ENCODE measurements at places on chromosomes 7 and 10.

- no peak for DNase-seq
Observed at GRCh38 chr10:28276384-28276783, 26.5 kb downstream of the MPP7 start.

DNA sequence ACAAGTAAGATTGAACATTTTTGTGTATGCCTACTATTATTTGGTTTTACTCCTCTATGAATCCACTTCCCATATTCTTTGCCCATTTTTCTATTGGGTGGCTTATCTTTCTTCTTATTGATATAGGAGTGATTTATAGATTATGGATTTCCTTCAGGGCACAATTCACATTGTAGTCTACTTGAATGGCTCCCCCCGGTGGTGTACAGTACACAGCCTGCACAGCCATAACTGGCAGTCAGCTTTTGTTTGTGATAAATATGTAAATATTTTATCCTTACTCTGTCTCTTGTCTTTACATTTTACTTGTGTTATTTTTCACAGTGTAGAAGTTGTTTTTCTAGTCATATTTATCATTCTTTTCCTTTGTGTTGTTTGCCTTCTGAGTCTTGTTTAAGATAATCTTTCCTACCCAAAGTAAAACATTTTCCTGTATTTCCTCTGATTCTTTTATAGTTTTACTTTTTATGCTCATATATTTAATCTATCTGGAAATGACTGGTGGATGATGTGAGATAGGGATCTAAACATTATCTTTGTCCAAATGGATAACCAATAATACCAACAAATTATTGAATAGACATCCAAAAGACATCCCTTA, 23.9 kb upstream of the CALD1 start:
- DNase-seq = no peak

DNA sequence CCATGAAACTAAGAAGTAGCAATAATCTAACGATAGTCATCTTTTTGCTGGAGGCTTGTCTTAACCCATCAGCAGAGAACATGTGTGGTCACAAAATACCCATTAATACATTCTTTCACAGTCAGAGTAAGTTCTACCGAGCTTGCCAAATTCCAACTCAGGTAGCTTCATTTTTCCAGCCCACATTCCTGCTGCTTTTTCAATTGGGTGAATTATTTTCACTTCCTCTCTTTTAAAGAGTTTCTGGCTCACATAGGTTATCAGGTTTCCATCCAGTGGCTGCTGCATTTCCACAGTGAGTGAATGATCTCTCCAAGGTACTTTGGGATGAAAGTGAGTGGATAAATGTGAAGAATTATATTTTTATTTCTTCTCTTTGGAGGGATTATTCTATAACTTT, 233.1 kb downstream of the SEMA3E start:
- no peak for DNase-seq

DNA sequence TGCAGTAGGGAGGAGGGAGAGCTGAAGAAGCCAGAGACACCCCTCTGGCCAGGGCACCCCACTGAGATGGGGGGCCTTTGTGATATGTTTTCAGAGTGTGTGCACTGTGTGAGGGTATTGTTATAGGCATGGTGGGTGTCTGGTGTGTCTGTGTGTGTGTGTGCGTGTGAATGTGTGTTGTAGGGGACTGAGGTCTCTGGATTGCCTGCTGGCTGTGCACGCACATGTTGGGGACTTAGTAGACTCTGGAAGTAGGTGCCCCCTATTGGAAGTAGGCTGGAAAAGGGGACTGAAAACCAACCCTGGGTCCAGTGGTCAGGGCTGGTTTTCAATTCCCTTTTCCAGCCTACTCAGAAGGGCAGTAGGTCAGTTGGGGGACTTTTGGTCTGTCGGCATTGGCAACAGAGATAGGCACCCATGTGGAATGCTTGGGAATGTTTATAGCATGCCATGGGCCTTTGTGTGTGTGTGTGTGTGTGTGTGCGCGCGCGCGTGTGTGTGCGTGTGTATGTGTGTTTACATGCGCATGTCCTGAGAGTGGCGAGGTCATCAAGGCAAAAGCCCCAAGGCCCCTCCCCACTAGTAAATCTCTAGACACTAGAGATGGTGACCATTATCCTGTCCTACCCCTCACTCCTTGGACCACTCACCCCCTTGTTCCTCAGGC, 78.8 kb downstream of the HIF1AN start:
- DNase-seq = no peak

DNA sequence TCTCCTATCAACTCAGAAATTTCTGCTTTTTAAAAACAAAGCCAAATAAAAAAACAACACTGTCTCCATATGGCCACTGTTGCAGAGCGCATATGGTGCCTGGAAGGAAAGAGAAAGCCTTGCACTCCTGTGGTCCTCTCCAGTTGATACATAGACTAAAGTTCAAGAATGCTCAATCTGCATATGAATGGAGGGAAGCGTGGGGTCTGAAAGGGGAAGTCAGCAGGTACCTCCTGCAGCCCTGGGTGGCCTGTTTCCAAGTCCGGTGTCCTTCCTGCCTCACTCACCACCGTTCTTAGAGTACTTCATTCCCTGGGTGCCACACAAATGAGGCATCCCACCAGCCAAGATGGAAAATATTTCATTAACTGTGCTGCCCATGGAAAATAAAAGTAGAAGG, 138.3 kb upstream of the PALS2 start:
- no peak for DNase-seq

DNA sequence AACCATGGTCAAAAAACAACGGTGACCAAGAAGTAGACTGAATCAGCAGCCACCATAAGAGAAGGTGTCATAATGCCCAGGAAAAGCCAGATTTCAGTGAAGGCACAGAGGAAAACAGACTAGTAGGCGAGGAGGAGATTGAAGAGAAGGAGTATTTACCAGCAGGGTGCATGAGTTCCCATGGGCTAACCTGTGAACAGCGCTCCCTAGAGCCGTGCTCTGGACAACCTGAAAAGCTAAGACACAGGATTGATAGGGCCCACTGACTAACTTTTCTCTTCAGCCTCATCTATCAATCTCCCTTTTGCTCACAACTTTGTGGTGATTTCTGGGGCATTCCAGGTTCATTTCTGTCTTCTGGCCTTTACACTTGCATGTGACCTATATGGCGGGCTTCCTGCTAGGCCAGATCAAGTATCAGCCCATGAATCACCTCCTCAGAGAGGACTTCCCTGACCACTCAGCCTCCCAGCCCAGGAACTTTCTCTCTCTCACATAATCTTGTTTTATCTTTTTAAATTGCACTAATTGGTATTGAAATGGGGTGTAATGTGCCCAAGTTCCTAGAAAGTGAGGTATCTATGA, 12.8 kb downstream of the ANKRD22 start:
- DNase-seq = no peak

- DNase-seq = no peak
Observed at GRCh38 chr10:35533565-35533964, 71.6 kb upstream of the GJD4 start.

Data from GM12864 (cell line).